ENCODE measurements at places on chromosomes 4 and X.

DNA sequence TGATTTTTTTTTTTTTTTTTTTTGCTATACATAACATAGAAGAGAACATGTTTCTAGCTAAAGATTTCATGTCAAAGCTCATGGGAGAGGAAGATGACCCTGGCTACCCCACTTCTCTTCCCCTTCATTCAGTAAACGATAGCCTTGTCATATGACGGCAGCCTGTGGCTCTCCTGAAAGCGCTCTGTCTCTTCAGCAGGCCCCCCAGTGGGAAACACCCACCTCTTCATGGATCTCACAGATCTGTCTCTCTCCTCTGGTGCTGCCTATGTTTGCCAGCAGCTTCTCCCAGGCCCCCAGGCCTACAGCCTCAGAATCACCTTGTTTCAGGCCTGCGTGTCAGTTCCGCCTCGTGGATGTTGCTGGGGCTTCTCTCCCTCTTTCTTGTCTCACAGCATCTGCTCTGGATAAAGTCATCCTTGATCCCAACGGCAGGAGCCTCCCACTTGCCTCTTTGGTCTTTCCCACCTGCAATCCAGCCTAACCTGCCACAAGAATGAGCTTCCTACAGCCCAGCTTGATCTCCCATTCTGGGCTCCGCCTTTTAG, 34.6 kb downstream of the RHOH start:
- no peak for DNase-seq

GRCh38 chrX:18709833-18710232, 2.4 kb downstream of the PPEF1 start:
- DNase-seq = no peak

GRCh38 chrX:79592259-79592658, 225.1 kb upstream of the ITM2A start:
- no peak for DNase-seq

- no peak for DNase-seq
Measured at GRCh38 chr4:159024266-159024665, 78.6 kb upstream of the RAPGEF2 start.

DNA sequence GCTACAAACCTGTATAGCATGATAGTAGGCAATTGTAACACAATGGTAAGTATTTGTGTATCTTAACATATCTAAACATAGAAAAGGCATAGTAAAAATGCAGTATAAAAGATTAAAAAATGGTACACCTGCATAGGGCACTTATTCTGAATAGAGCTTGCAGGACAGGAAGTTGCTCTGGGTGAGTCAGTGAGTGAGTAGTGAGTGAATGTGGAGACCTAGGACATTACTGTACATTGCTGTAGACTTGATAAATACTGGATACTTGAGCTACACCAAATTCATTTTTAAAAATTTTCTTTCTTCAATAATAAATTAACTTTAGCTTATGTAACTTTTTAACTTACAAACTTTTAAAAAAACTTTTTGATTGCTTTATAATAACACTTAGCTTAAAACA, 68.2 kb upstream of the MAML3 start:
- no peak for DNase-seq
